ENCODE measurements at places on chromosomes 1 and 21.
A peak's percentile ranks its signal among the peaks of the same experiment; 100 is the strongest.

- DNase-seq: no peak
Observed at GRCh38 chr21:31555741-31556191, 103.7 kb upstream of the SOD1 start.

GRCh38 chr1:43763497-43763973, 56.2 kb downstream of the ST3GAL3 start:
- peak; percentile 94 for DNase-seq

GRCh38 chr21:43865540-43866259, 677 bp downstream of the AGPAT3 start:
- DNase-seq: no peak

GRCh38 chr1:91891454-91891853, 5.5 kb upstream of the TGFBR3 start:
- no peak for DNase-seq

DNA sequence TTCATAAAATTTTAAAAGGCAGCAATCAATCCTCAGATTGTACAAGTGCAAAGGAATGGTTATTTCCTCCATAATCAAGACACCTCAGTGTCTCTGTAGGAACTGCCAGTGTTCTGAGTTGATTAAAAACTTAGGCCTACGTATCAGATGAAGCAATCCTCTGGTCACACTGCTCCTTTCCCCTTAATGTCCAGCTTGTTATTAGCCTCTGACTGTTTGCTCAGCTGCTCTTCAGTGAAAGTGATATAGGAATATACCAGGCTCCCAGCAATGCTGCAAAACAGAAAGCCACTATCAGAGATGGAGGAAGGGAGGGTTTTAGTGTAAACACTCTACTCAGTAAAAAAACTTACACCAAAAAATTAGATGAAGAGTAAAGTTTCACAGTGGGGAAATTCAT, 49.8 kb downstream of the SLC35D1 start:
- DNase-seq: peak; percentile 88

DNA sequence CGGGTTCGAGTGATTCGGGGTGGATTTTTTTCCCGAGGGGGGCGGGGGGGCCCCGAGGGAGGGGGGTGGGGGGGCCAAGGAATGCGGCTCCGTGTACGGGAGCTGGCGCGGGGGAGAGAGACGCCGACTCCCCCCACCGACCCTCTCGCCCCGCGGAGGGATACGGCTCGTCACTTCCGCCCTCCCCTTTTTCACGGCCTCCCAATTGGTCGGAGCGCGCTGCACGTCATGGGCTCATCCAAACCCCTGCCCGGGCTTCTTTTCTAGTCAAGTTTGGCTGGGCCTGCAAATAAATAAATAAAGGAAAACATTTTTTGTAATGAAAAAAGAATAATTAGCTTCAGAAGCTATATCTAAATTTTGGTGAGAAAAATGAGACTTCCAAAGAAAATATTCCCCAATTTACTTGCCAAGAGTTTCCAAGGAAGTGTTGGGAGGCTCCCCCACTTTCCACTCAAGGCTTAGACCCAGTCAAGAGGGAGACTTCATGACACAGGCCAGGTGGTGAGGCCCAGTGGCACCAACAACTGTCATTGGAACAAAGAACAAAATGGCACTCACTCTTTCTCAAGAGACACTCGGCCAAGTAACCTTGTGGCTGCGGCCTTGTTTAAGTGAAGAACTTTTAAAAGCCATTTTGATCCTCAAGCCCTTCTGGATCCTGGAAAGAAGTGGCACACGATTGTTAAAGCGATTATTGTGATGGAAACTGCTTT, at the start of gene POGZ:
TSS of gene POGZ (minus strand) at position 164 of the 716 bp plus-strand sequence. CDS start 17,290 bp downstream, outside the sequence.
- DNase-seq: peak; percentile 97

GRCh38 chr21:32411350-32412161, 950 bp upstream of the EVA1C start:
- DNase-seq: no peak

DNA sequence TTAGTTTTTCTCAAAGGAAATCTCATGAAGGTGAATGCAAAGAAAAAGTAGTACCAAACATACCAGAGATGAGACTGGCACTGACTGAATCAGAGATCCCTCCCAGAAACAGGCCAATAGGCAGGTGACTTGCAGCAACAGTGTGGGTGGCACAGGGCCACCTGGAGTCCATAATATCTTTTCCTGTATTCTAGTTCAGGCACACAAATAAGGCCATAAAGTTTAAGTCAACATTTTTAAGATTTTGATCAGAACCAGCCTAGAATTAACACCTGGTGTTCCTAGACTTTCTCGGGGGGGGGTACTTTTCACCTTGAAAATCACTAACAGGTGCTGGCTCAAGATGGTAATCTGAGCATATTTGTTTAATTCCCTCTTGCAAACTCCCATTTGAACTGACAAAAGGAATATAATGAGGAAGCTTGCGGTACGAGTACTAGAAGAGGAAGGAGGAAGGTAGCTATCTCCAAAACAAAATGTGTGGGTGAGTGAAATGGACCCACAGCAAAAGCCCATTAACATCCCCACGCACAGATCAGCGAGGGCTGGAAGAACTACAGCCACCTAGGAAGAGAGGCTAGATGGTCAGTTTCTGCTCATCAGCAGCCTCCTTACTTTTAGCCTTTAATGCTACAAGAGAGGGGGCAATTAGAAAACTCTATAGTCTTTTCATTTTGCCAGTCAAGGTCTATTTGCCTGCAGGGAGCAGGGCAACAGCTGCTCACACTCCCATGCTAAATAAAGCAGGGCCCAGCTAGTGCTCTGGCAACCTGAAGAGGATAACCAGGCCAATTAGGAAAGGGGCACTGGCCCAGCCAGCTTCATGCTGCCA, 18.9 kb downstream of the SDE2 start:
- peak; percentile 77 for DNase-seq

GRCh38 chr1:9174243-9174642, 45.3 kb upstream of the GPR157 start:
- DNase-seq: no peak

DNA sequence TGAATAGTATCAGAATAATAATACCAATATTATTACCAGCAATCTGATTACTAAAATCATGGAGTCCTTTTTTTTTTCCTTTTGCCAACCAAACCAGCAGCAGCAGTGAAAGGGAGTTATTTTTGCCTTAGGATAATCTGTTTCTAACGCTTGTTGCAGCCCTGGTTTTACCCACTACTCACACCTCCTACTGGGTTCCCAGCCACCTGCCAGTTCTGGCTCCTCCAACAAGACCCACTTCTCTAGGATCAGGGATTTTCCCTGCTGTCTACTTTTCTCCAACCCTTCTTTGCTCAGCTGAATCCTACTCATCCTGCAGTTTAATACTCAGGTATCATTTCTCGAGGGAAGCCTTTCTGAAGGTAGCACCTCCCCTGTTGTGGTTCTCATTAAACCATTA, 96.8 kb upstream of the BCAR3 start:
- DNase-seq: no peak

- peak; percentile 97 for DNase-seq
Observed at GRCh38 chr21:42671778-42672593, 18.6 kb downstream of the PDE9A start.

DNA sequence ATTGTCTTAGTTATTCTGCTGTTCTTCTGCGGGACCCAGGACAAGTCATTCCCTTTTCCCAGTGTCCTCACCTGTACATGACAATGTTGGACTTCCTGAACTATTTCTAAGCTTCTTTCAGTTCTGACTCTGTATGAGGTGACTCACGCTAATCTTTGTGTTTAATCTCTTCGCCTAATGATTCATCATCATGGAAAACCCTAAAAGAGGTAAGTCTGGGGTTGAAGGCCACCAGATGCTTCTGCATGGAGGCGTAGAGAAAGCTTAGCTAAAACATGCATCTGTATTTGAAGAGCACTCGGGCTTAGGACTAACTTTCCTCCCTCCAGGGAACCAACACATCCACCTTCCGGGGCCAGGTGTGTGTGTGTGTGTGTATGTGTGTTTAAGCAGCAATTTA, 7.4 kb downstream of the SPRR5 start:
- no peak for DNase-seq

DNA sequence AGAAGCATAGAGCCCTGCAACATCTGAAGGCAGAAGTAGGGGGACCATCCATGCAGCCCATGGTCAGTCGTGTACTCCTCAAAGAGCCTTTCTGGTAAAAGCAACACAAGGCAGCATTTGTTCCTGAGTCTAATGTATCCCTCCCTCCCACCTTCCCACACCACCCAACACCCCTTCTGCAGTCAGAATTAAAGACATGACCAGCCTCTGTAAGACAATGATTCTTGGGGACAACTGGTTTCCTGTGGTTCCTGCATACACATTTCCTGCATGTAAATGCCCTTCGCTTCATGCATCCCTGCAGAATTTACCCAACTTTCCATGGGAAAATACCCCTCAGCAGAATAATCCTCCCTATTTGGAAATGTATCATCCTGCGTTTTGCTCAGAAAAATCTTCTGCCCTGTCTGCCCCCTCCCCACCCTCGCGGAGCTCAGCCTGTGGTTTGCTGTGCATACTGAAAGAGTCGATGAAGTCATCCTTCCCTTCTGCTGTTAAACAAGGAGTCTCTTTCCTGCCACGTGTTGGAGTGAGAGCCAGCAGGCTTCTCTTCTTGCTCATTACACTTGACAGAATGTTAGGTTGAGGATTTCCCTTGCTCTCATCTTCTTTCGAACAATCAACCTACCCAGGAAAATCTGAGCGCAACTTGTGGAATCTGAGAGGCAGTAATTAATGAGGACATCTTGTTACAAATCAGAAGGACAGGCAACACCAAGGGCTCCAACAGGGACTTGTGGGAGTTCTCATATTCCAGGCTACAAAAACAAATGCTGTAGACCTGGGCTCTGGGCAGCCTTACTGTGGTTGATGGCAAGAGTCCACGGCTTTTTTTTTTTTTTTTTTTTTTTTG, 4.7 kb downstream of the TNN start:
- no peak for DNase-seq

- DNase-seq: no peak
Observed at GRCh38 chr1:102961549-102961948, 146.8 kb downstream of the COL11A1 start.

- no peak for DNase-seq
Observed at GRCh38 chr1:17199267-17200044, 5.5 kb upstream of the PADI1 start.

DNA sequence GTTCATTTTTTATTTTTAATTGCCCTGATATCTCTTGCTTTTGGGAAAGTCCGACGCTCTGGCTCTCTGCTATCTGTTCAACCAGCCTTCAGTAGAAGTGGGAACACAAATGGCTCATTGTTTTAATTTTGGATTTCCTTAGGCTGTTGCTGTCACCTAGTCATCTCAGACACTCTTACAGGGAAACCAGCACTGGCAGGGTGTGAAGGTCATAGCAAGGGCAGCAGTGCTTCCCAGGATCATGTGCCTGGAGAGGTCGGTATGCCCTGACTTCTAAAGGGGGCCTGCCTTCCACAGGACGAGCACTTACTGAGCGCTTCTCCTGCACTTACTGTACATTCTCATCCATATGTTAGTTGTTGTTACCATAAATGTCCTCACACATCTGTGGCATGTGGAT, 224.2 kb downstream of the DISC1 start:
- no peak for DNase-seq

All from NCI-H1092 treated with DMSO at 0.1 percent for 48 hours (cell line).